ENCODE measurements at places on chromosomes 3 and 15.

DNA sequence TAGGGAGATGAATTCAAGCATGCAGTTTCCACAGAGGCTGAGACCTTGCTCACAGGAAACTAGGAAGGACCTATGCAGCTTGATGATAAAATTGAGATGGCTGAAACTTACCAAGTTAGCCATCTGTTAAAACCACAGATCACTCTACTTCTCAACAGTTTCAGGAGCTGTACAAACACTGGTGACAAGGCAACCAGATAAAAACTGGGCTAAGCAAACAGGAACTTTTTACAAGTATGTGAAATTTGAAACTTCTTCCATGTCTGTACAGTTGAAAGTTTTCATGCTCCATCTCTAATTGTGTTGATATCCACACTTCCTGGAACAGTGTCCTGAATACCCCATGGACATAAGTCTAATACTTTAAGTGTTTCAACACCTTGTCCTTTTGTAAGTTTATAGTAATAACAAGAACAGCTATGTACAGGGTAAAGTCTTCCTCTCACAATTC, 78.2 kb downstream of the FAIM start:
- no peak for DNase-seq

- no peak for DNase-seq
Observed at GRCh38 chr15:58867926-58868325, 65.6 kb downstream of the SLTM start.

GRCh38 chr3:141403576-141403975, 35.3 kb downstream of the ZBTB38 start:
- no peak for DNase-seq

DNA sequence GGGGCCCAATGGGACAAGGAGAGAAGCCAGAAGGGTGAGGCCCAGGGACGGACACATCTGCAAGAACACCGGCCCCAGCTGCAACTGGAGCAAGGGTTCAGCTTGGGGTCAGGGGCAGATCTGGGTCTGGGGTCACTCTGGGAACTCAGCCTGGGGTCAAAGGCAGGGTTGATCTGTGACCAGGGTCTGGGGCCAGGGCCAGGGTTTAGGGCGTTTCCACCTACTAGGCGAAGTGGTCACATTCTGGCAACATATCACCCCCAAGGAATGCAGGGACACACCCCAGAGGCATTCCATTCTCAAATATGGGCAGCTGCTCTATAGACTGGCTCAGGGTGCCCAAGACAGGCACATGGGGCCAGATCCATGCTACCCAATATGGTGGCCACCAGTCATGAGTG, 9.0 kb downstream of the UROC1 start:
- DNase-seq: no peak

GRCh38 chr3:124881976-124882697, 5.0 kb downstream of the ITGB5 start:
- no peak for DNase-seq

GRCh38 chr3:126023390-126023789, 54.4 kb downstream of the ROPN1B start:
- no peak for DNase-seq

- no peak for DNase-seq
Observed at GRCh38 chr3:90015688-90016356, 908.4 kb downstream of the EPHA3 start.

- no peak for DNase-seq
Observed at GRCh38 chr15:81780966-81781365, 264.9 kb downstream of the MEX3B start.

- no peak for DNase-seq
Observed at GRCh38 chr15:100809587-100809986, 70.0 kb upstream of the ALDH1A3 start.

DNA sequence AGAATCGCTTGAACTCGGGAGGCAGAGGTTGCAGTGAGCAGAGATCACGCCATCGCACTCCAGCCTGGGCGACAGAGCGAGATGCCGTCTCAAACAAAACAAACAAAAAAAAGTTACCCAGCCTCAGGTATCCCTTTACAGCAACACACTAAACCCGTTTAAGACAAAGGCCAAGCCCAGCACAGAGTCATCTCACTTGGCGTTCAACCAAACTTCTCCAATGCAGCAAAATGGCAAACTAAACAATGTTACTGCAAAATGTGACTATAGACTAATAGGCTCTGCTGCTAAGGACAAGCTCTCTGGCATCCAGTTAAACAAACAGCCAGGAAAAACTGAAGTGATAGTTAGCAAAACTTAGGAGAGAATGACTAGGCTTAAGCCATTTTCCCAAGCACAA, 6.4 kb upstream of the FAM219B start:
- no peak for DNase-seq

- DNase-seq: no peak
Observed at GRCh38 chr3:45618081-45618509, 23.5 kb downstream of the LIMD1 start.

- no peak for DNase-seq
Observed at GRCh38 chr15:91237445-91237844, 137.4 kb downstream of the SV2B start.

DNA sequence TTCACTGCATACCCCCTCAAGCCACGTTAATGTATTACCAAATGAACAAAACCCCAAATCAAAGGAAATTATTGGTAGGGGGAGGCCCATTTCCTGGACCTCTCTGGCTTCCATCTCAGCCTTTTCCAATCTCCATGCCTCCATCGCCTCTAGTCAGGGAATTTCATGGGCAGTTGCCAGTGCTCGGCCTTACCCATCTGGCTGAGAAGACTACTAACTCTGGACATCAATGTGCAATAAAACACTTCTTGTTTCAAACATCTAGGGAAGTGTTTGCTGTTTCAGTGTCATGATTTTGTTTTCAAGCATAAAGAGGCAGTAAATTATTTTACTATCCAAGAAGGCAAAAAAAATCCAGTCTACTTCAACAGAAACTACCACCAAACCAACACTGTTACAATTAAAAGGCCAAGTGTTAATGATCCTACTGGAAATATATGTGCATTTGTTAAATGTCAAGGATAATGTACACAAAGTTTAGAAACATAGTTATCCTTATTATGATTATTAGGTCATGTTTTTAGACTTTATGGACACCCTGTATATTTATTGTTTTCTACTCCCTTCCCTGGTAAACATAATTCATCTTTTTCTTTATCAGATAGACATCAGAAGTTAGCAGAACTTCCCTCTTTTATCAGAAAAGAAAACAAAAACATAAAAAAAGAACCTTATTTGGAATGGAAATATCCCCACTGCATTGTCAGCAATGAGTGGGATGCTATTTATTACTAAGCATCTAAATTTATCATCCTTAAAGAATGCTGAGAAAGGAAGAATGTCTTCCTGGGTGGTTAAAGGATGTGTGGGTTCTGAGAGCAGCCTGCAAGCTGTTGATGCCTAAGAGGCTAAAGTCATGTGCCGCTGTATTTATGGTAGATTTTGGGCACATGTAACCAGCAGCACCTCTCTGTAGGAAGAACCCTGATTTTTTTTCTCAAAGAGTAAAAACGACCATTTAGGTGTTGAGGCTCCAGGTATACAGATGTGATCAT, 15.2 kb downstream of the LDHAL6B start:
- no peak for DNase-seq

DNA sequence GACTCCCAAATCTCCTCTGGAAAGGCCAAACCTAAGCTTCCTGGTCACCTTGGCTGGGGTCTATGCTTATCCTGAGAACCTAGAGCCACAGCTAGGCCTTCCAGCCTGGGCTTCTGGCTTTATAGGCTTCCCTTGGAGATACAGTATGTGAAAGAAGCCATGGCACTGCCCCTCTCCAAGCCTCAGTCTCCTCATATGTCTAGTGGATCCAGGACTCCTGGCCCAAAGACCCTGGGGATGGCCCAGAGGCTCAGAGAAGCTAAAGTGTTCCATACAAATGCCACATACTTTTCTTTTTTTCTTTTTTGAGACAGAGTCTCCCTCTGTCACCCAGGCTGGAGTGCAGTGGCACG, 8.6 kb downstream of the ACAA1 start:
- DNase-seq: no peak

- no peak for DNase-seq
Observed at GRCh38 chr3:191378142-191378812, 48.0 kb upstream of the UTS2B start.

GRCh38 chr3:122873741-122874515, 79.1 kb downstream of the SLC49A4 start:
- no peak for DNase-seq

GRCh38 chr3:192371870-192372400, 355.4 kb downstream of the FGF12 start:
- no peak for DNase-seq

DNA sequence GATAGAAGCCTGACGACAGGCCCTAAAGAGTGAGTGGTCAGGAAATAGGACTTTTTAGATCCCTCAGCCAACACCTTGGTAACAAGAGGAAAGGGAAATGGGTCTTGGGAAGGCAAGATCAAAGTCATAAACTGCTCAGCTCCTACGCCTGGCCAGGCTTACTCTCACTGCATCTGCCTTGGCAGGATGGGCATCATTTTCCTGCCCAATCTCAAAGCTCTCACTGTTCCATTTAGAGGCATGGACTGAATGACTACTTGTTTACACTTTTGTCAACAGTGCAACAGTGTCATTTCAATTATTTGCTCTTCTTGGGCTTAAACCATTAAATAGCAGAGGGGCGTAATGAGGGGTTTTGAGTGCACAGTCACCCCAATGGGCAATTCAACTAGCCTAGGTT, 808.7 kb downstream of the GRM7 start:
- no peak for DNase-seq

GRCh38 chr15:40823572-40824343, 4.8 kb downstream of the PPP1R14D start:
- no peak for DNase-seq

GRCh38 chr3:49121132-49121736, 611 bp upstream of the USP19 start:
- no peak for DNase-seq

DNA sequence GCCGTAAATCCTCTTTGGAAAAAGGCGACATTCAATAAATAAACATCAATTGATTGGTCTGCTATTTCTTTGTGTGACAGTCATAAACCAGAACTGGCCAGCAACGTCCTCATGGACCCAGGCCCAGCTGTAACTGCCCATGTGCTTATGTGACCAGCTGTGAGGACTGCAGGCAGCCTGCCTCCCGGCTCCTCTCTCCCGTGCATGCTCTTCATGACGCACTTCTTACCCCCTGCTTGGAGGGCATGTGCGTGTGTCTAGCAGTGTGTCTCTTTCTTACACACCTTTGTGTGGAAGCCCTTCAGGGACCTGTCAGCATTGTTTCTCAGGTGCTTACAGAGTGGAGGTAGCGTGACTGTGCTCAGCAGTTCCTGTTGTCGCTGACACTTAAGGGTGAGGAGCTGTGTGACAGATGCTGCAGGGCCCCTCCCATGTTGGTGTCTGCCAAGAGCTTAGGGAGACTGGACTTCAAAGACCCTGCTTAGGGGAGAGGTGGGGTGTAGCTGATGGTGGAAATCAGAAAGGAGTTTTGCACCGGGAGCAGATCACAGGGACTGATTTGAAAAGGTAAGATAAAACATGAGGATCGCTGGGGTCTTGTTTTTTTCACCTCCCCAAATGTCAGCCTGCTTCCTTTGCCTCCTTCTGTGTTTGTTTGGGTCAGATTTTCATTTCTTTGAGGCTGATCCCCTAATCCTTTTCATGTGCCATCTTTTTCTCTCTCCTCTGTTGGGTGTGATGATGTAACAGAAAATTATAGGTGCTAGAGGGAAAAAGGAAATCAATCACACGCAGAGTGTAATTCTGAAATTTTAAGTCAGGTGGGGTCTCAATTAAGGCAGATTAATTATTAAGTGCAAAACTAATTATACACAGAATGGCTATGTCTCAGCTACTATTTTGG, 2.1 kb downstream of the PODXL2 start:
- DNase-seq: no peak

DNA sequence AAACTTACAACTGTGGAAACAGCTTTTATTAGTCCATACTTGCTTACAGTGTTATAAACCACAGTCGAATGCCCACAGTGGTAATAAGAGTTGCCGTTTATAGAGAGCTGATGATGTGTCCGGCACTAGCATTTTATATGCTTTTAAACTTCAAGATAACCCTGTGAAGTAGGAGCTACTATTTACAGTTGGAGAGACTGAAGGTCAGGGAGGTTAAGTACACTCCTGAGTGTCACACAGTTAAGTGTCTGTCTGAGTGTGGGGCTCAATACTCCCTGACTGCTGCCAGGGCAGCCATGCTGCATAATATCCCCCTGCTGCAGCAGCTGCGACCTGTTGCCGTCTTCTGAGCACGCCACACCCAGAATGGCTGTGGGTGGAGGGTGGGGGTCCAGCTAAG, 89.9 kb upstream of the TNFAIP8L3 start:
- DNase-seq: no peak

DNA sequence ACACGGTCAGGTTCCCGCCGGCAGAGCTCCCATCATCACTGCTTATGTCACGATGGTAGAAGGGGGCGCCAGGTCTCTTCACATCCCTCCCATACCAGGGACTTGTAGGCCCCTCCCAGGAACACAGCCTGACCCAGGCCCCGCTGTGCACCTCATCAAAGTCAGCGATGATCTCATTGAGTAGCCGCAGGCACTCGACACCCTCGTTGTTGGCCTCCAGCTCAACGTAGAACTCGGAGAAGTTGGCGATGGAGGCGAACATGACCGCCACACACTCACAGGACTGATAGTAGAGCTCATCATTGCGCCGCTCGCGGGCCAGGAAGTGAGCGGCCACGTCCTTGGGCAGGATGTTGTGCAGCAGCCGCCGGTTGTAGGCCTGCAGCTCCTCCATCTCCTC, 89.2 kb downstream of the SEC22A start:
- DNase-seq: no peak

GRCh38 chr3:179430277-179430870, 20.9 kb downstream of the GNB4 start:
- DNase-seq: no peak

DNA sequence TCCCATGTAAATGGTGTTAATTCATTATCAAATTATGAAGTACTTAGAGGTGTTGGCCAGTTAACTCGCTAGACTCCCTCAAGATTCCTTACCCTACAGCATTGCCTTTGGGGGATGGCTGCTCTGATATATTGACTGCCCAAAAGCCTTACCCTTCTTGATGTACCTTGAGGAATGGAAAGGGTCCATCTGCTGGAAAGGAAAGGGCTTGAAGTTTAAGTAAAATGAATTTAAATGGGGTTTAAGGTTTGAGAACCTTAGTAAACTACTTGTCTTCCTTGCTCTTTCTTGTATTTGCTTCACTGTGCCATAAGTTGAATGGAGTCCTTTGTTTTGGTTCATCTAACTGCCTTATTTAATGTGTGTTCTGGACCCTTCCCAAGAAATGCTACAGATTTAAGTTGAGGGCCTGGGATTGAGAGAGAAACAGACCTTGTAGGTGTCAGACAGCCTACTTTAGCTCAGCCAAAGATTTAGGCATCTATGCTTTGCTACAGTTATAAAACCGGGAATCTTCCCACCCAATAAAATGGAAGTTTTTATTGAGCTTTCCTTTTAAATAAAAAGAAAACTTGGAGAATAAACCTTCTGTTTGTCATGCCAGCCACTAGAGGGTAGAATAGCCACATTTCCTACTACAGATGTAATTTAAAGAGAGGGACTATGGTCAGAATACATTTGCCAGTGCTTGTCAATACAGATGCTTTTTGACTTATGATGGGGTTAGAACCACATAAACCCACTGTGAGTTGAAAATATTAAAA, 25.3 kb downstream of the CMSS1 start:
- DNase-seq: no peak

All from activated CD4-positive, alpha-beta memory T cell treated with anti-CD3 and anti-CD28 coated beads, Interleukin-2, amount 10 ng/mL, durations not matched to agents 7 days and 5 days (primary cell).